ENCODE measurements at places on chromosomes 11 and 22.

- DNase-seq: no peak
Measured at GRCh38 chr22:45129703-45130524, 33.8 kb upstream of the NUP50 start.

DNA sequence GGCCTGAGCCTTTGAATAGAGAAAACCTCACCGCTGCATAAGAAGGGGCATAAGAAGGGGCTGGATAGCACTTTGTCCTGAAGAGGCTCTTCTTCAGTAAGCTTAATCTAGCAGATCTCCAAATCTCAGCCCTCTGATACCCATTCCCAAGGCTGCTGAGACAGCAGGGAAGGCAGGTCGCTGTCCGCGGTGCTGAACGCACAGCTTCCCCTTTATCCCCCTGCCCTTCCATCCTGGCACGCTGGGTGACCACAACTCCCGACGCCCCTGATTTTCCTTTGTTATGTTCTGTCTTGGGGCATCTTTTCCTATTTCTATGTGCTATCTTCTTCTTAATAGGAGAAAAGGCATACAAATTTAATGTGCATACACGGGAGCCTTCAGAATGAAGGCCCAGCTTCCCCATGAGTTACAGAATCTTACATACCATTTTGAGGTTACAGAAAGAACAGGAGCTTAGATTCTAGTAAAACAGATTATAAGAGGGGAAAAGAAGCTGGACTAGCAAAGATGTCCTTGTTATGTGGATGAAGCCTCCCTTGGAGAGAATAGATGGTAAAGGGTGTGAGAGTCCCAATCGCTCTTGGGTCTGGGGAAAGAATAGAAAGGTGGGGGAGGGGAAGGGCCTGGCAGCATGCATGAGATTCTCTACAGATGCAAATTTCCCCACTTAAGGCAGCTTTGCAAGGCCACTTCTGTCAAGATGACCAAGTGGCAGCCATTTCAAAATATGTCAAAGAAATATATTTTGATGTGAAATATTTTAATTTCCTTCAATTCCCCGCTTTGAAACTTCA, 5.7 kb upstream of the SULT4A1 start:
- DNase-seq: peak; percentile 84

- DNase-seq: no peak
Measured at GRCh38 chr22:45292731-45293442, 8.1 kb downstream of the UPK3A start.

DNA sequence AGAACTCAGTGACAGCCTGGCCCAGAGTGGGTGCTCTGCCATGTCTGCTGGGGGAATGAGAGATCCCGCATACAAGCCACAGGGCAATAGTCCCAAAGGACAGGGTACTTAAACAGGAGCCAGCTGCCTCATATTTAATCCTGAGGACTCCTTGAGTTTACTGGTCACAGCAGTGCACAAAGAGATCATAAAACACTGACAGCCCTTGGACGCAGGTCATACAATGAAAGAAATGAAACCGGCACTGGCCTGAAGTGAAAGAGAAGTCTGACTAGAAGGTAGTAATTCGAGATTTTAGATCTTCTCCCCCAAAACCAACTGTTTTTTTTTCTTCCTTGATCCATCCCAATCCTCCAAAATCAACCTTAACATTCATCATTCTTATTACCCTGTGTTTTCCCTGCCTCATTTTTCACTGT, 299.8 kb upstream of the SYN3 start:
- DNase-seq: no peak

- peak; percentile 69 for DNase-seq
Measured at GRCh38 chr11:93541884-93542810, 1.0 kb downstream of the SMCO4 start.

DNA sequence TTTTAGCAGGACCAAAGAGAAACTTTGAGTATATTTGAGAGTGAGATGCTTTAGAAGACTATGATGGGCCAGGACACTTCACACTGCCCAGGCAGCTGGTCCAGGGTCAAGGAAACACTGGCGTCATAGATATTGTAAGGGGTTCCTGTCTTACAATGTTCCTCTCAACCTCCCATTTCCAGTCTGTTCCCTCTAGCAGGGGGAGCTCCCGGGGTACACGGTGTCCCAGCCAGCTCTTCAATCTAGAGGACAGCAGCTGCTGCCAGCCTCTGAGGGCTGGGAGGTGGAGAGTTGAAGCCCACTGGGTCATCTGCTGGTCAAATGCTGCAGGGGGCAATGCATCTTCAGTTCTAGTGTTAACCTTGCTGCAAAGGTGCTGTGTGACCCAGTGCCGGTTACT, 40.7 kb upstream of the TIMP3 start:
- DNase-seq: no peak

DNA sequence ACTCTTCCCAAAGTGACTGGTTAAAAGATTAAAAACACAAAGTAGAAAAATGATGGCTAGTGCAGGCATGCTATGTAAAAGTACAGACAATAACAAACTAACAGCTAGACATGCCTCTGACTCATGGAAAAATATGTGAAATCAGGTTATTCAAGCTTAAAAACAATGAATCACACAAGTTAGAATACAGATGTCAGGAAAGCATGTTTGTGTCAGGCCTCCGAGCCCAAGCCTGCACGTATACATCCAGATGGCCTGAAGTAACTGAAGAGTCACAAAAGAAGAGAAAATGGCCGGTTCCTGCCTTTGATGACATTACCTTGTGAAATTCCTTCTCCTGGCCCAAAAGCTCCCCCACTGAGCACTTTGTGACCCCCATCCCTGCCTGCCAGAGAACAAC, 110.1 kb downstream of the NOX4 start:
- DNase-seq: no peak

DNA sequence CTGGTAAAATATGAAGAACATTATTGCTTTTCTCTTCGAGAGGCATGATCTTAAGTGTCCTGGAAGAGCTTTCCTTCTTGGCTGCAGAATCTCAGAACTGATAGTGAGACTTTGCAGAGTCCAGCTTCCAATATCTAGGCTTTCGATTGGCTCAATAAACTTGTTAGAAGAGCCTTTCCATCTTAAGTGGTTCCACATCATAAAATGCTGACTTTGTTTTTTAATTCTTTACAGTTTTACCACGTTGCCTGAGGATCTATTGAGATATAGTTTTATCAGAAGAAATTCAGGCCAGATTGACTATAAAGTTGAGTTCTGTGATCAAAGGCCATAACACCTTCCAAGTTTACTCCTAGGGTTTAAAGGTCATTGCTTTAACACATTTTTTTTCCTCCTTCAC, 15.6 kb upstream of the DNAJB7 start:
- DNase-seq: no peak

GRCh38 chr22:39408173-39408572, 8.6 kb downstream of the TAB1 start:
- DNase-seq: no peak

DNA sequence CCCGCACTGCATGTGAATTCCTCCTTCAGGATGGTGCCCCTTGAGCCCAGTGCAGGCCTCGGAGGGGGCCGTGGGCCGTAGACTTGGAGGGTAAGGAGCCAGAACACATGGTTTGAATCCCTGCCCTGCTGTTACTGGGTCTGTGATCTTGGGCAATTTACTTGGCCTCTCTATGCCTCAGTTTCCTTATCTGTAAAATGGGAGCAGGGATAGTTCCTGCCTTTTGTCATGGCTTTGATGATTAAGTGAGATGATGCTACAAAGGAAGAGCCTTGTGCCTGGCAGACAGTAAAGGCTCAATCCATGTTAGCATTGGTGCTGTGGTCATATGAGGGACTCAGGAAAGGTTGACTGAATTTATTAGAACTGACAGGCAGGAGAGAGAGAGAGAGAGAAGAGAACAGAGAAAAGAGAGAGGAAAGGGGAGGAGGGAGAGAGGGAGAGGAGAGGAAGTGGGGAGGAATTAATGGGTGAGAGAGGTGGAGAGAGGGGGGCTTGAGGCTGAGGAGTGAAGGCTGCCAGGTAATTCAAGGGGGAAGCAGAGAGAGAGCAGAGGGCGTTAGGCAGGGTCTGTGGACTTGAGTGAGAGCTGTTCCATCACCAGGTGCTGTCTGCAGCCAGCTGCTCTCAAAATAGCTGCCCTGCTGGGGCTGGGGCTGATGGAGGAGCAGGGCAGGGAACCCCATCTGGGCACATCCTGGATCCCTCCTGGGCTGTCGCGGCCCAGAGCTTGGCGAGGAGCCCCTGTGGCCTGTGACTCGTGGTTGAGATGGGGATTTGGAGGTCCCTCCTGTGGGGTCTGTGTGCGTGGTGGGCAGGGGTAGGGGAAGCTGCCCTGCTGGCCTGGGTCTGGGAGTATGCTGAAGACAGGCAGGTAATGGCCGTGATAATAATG, 44.1 kb downstream of the MCM5 start:
- no peak for DNase-seq

GRCh38 chr11:112835591-112836255, 125.5 kb upstream of the NCAM1 start:
- DNase-seq: no peak

DNA sequence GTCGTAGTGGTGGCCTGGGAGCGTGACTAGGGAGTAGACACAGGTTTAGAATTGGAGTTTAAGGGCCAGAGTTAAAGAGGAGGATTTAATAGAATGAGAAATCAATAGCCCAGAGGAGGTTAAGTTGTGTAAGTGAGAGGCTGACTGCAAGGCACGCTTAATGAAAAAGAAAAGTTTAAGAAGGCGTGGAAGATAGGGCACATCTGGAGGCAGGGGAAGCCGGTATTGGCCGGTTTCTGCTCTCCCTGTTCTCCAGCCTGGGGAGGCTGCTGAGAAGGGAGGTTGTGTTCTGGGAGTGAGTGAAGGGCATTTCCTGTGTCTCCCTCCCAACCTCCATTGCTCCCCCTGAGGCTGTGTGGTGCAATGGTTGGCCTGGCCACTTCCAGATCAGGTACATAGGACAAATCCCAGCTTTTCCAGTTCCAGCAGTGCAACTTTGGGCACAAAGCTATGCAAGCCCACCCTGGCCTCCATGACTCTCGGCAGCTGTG, 6.3 kb downstream of the GRIK4 start:
- DNase-seq: no peak

GRCh38 chr11:9025101-9025850, 21.5 kb upstream of the NRIP3 start:
- DNase-seq: no peak

GRCh38 chr11:693415-693831, 1.6 kb downstream of the DEAF1 start:
- no peak for DNase-seq

GRCh38 chr11:363948-364761, 5.1 kb upstream of the B4GALNT4 start:
- no peak for DNase-seq

DNA sequence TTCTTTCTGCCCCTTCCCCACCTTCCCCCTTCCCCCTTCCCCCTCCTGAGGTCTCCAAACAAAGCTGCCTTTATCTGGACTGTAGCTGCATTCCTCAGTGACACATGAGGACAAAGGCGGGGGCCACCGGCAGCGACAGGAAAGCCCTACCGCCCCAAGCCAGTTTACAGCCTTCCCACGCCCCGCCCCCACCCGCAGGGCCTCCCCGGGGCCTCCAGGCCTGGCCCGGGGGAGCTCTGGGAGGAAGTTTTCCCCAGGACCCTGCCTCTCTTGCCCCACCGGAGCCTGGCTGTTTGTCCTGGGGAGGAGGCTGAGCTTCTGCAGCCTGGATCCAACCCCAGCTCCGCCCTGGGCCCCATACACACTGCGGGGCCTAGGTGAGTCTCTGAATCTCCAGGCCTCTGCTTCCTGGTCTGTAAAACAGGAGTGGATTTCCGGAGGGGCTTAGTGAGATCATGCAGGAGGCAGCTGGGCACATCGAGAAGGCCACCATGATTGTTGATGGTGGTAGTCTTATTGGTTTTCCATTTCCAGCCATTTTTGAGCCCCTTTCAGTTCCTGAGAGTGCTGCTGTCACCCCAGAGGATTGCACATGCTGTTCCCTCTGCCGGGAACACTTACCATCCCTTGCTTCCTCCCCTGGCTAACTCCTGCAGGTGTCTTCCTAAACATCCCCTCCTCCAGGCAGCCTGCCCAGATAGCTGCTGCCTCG, 130.7 kb downstream of the MN1 start:
- DNase-seq: peak; percentile 95
